Endothelial cell of umbilical vein (primary cell): ENCODE measurements at places on chromosomes 1 and 21. TPM values are rescaled to one million over a fixed set of nuclear protein-coding genes. Genes with fewer than 3 reads are reported as not detected.

NIBAN1 gene
- 0.11 and 0.23 TPM in 2 replicates for polyA plus RNA-seq

OR2T33 gene
- not detected in 2 replicates for polyA plus RNA-seq

TMPRSS2 gene
- not detected in 2 replicates for polyA plus RNA-seq

ZMYND12 gene
- 0.40 and 0.94 TPM in 2 replicates for polyA plus RNA-seq

SV2A gene
- polyA plus RNA-seq = 2.9 and 3.0 TPM in 2 replicates

- no peak for DNase-seq
Measured at GRCh38 chr1:67371681-67372080, 58.5 kb downstream of the SERBP1 start.

DNA sequence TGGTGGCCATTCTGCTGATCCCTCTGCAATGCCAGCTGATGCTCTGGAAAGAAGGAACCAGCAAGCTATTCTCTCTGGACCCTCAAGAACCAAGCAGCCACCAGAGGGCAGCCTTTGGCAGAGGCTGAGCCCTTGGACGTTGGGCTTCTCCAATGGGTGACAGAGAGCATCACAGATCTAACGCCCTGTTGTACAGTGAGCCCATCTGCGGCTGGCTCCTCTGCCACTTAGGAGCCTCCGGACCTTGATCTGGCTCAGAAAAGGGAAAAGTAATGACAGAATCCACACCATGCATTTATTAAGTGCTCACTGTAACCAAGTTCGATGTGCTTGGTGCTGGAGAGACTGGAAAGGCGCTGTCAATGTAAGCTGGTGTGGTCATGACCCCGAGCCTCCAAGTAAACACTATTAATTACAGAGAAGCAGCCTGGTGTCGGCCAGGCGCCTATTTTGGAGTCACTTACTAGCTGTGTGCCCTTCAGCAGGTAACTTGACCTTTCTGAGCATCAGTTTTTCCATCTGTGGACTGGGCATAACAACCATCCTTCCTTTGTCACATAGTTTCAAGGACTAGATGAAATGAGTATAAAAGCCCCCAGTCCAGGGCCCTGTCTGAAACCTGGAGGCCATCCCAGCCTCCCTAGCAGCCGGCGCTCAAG lies 34.9 kb downstream of the ECE1 start:
- DNase-seq = peak; percentile 85

- no peak for DNase-seq
Measured at GRCh38 chr1:169160845-169161495, 54.5 kb downstream of the ATP1B1 start.

DNA sequence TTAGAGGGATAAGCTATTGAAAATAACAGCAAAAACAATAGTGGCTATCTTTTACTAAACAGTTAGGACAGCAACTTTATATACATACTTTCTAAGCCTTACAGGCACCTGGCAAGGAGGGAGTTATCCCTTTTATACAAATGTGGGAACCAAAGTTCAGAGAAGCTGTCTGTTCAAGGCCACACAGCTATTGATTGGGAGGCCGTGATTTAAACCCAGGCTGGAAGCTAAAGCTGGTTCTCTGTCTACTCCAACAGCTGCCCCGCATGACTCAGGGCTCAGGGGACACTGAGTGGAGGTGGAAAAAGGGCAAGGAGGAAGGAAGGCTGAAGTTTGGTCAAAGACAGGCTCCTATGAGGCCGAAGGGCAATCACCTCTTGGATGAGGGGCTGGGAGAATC lies 26.7 kb downstream of the KCNA2 start:
- no peak for DNase-seq

DNA sequence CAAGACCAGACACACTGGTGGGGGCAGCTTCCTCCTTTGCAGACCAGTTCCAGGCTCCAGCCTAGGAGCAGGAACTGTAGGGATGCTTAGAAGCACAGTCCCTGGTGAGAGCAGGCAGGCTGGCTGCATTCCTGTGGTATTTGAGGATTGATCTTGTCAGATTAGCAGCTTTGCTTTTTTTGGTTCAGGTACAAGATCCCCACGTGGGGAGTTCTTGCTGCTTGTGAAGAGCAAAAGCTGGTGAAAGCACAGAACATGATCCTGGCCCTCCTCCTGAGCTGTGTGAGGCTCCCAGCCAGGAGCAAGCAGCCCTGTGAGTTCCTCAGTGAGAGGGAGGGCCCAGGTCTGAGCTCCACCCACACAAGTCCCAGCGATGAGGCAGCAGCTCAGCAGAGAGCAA lies 75.3 kb upstream of the ARTN start:
- no peak for DNase-seq

DNA sequence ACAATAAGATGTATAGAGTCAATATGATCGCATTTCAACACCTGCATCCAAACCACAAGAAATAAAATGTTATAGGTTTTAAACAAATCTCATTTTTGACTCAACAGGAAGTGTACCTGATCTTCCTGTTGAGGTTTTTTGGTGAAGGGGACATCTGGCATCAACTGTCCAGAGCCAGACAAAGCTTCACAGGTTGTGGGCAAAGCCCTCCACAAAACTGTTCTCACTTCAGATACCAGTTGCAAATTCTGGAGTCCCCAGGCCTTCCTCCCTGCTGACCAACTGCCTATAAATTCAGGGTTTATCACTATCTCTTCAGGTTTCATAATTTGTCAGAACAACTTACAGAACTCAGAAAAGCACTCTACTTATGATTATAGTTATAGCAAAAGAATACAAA lies 326.1 kb upstream of the CAMK1G start:
- DNase-seq = no peak

- no peak for DNase-seq
Measured at GRCh38 chr1:113219377-113219776, 146.4 kb downstream of the LRIG2 start.

DNA sequence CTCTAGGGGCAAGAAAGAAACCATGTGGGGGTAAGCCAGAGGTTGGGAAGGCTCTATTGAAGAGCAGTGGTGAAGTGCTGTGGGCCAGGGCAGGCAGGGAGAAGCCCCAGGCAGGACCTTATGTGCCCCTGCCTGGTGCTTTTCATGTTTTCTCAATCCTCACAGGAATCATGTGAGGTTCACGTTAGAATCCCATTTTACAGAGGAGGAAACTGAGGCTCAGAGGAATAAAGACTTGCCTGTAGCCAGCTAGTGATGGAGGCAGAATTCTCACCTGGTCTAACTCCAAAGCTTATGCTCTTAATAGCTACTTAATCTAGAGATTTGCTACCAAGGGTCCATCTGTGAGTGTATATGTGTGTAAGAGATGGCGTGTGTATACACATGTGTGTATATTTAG lies 4.2 kb downstream of the TTC22 start:
- DNase-seq = no peak

DNA sequence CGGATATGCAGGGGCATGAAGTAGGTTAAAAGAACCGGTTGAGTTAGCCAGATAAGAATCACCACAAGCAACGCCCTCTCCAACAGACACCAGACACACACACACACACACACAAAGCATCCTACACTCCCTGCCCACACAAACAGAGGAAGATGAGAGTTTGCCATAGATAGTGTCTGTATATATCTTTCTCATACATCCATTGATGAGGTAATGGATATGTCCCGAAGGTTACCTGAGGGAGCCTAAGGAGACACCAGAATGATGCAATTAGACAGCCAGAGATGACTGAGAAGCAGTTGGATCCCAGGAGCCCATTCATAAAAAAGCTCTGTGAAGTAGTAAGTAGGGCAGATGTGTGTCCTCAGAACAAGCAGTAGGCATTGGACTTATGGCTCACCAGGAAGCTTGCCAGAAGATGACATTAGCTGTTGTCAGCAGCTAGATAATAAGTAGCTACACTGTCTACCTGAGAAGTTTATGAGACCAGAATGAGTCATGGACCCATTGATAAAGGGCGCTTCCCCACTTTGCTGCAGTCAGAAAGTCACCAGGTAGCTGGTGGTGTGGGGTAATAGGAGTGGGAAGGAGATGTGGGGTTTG lies 247.0 kb downstream of the KCNT2 start:
- no peak for DNase-seq

DNA sequence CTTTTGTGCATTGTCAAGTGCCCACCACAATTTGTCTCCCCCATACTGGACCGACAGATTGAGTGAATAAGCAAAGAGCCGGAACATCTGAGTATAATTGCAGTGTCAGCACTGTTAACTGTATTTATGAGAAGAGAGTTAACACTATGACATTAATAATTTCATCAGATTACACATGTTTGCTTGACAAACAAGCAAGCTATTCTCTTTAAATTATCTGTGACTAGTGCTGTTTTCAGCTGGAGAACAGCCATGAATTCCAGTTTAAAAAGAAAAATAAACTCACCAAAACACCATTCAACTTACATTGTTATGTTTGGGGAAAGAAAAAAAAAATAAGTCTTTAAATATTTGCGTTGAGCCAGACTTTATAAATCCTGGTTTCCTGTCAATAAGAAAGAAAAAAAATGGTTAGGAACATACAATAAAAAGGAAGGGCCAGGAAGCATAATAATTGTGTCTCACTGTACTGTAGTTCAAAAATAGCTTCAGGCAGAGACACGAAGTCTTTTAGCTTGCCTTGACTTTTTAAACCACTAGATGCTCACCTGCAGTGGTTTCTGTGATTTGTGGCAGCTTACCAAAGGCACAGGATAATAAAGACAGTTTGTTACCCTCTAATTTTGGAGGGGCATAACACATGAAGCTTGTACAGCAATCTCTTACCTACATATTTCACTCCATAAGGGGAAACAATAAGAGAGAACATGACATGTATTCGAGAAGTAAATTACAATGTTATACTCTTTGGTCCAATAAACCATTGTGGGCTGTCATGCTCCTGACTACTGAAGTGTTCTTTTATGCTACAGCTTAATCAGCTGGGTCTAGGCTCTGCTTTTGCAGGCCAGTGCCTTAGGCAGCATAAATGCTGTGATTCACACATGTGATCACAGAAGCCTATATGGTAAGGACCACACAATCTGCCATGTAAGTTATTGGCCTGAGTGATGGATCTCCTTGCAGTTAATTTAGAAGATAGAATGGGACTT lies 302.0 kb upstream of the ADGRL2 start:
- DNase-seq = peak; percentile 46

DNA sequence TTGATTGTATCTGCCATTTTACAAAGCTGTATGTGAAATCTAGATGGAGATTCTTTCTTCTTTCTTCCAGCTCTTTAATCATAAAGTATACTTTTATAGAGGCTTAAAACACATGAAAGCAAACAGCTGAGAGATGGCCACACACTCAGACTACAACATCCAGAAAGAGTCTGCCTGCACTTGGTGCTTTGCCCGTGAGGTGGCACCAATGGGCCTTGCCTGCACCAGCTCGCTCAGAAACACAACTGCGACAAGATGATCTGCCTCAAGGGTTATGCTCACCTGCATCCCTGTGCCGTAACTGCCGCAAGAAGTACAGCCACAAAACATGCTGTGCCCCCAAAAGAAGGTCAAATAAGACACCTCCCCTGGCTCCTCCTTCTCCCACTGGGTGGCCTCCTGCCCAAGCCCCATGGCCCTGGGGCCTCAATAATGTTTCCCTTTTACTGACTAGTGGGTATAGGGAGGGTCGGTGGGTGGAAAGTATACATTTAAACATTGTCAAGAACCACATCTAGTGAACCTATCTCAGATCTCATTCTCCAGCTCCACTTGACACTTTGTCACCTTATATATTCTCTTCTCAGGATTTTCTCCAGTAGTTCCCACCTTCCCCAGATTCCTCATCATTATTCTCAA lies 66.7 kb upstream of the ANGPTL3 start:
- DNase-seq = peak; percentile 29

GRCh38 chr21:38885909-38886308 lies 80.2 kb downstream of the ETS2 start:
- DNase-seq = no peak

DNA sequence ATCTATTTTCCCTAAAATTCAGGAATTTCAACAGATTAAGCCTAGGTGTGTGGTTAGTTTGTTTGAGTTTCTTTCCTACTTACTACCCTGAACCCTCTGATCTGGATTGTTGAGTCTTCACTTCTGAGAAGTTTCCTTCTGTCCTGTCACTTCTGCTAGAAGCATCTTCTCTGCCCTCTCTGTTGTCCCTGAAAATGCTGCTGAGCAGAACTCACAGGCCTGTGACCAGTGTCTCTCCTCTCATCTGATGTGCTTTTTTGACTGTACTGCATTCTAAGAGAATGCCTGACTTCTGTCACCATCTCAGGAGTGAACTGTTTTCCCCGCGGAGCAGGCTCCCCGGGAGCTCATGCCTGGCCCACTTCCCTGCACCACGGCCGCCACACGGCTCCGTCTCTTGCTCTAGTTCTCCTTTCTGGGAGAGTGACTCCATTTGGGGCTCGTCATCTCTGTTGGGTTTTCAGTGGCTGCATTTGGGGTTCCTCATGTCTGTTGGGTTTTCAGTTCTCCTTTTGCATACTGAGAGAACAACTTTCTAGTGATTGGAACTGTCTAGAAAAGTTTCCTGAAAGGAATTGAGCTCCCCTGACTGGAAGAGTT lies 77.9 kb downstream of the POFUT2 start:
- no peak for DNase-seq

GRCh38 chr1:169877800-169878491 lies 15.8 kb downstream of the SCYL3 start:
- no peak for DNase-seq

DNA sequence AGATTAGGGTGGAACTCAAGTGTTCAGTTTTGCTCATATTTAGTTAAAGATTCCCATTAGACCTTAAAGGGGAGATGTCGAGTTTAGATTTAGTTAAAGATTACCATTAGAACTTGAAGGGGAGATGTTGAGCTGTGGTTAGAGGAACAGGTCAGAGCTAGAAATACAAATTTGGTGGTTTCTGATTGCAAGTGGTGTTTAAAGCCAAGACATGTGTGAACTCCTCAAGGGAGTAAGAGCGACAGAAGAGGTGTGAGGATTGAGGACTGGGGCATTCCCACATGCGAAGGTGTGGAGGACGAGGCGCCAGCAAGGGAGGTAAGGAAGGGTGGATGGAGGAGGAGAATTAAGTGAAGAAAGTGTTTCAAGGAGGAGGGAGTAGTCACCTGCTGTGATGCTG lies 168.6 kb downstream of the IER5 start:
- DNase-seq = no peak

DNA sequence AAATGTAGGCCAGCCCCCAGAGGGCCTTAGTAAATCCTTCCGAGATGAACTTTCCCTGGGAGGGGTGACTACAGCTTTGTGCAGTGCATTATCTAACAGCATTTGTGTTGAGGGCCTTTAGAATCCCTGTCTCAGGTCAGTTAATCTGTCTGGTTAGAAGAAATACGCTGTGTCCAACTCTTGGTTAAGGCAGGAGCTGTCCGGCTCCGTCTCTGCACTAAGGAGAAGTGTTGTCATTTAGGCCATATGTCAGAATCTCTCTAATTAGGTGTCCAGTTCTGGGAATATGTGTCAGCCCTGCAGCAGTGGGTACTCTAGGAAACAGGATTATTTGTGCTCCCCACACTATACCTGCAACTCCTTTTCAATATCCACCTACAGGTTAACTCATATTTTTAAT lies 67.1 kb upstream of the DESI2 start:
- no peak for DNase-seq

- DNase-seq = peak; percentile 41
Measured at GRCh38 chr1:12594966-12595756, 22.8 kb downstream of the DHRS3 start.

DNA sequence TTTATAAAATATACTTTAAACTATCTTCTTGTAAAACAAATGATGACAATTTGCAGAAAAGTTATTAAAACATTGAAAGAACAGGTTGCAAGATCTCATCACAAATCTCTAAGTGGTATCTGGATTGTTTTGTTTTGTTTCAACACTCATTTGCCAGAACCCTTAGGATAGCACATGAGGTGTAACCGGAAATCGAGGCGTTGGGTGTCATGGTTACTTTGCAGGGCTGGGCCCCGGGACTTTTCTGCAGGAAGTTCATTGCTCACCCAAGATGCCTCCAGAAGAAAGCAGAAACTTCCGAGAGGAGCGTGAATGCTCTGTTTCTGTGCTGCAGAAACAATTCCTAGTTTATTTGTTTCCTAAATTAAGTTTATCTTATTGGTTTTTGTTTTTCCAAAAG lies 2.5 kb downstream of the DISC1 start:
- DNase-seq = peak; percentile 35

- DNase-seq = no peak
Measured at GRCh38 chr1:22317920-22318243, 133.8 kb upstream of the ZBTB40 start.
